Ovary (tissue), 10 donors: ENCODE measurements at places on chromosomes 4 and X. TPM values are rescaled to one million over a fixed set of nuclear protein-coding genes. Genes with fewer than 3 reads are reported as not detected.
A peak's percentile ranks its signal among the peaks of the same experiment; 100 is the strongest.

GRCh38 chr4:75555294-75556164 is at the start of gene ODAPH:
TSS of gene ODAPH (plus strand) at chr4:75556066. CDS start at chr4:75556083, 17 bp downstream.
- H3K27me3 ChIP-seq = no peaks in the 10 kb centered on the region
- no peaks in the 10 kb centered on the region for H3K36me3 ChIP-seq
- H3K27ac ChIP-seq = no peak within 1 kb of the TSS
- H3K4me3 ChIP-seq = no peak within 1 kb of the TSS
- no peaks in the 10 kb centered on the region for H3K4me1 ChIP-seq

GRCh38 chr4:113677325-113677724 is 84.2 kb downstream of the CAMK2D start:
- H3K27me3 ChIP-seq = no peaks in the 10 kb centered on the region
- no peak for DNase-seq
- H3K4me3 ChIP-seq = no peak overlapping the region
- H3K4me1 ChIP-seq = peaks cover 4% of the 10 kb centered on the region
- no peaks in the 10 kb centered on the region for H3K36me3 ChIP-seq

DNA sequence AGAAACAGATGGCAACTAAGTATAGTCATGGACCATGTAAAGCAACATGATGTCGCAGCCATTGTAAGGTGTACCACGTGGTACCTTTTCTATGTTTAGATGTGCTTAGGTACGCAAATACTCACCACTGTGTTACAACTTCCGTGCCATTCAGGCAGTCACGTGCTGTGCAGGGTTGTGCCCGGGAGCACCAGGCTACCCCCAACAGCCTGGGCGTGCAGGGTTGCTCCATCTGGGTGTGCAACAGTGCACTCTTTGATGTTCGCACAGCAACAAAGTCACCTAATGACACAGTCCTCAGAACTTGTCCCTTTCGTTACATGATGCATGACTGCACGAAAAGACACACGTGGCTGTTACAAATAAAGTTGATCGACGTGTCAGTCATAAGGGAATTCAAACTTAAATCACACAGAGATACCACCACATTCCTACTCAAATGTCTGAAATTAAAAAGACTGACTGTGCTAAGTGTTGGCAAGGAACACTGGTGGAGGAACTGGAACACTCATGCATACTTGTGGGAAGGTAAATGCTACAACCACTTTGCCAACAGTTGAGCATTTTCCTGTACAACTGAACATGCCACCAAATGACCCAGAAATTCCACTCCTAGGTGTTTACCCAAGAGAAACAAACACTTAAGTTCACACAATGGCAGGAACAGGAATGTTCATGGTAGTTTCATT is 24.3 kb downstream of the CPLX1 start:
- no peak overlapping the region for H3K27ac ChIP-seq
- H3K27me3 ChIP-seq = no peaks in the 10 kb centered on the region
- no peaks in the 10 kb centered on the region for H3K4me1 ChIP-seq
- no peak overlapping the region for H3K4me3 ChIP-seq

GRCh38 chr4:61149278-61149677 is 50.8 kb upstream of the ADGRL3 start:
- DNase-seq = no peak
- H3K4me3 ChIP-seq = no peak overlapping the region
- H3K4me1 ChIP-seq = no peaks in the 10 kb centered on the region
- no peaks in the 10 kb centered on the region for H3K27me3 ChIP-seq

DNA sequence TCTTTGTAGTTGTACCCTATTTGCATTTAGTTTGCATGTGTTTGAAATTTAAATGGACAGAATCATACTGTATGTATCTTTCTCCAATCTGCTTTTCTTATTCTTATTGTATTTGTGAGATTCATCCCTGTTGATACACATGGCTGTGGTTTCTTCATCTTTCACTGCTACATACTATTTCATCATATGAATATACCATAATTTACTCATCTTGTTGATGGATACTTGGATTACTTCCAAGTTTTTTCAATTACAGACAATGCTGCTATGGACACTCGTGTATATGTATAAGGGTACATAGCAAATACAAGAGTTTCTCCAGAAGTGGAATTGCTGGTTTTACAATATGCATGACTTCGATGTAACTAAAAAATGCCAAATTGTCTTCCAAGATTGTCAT is 11.8 kb upstream of the KLHL8 start:
- H3K27me3 ChIP-seq = no peaks in the 10 kb centered on the region
- no peaks in the 10 kb centered on the region for H3K36me3 ChIP-seq
- H3K27ac ChIP-seq = no peak overlapping the region
- H3K4me3 ChIP-seq = no peak overlapping the region

DNA sequence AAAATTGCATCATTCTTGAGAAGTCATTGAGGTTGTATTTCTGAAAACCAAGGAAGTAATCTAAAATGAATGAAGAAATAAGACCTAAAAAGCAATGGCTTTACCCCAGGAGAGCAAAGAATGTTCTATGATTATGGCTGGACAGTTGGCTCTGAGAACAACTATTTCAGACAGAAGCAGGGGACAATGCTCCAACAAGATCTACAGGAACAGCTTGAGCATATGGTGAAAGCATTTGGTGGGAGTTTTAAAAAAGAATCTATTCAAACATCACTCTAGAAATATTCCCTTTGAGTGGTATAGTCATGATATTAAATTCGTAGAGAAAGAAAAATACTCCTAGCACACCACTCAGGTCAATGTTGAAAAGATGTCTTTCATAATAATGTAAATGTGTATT is 26.7 kb downstream of the DYNLT3 start:
- H3K36me3 ChIP-seq = no peaks in the 10 kb centered on the region
- DNase-seq = no peak
- H3K4me1 ChIP-seq = no peaks in the 10 kb centered on the region
- H3K27ac ChIP-seq = no peak overlapping the region
- no peaks in the 10 kb centered on the region for H3K27me3 ChIP-seq

DNA sequence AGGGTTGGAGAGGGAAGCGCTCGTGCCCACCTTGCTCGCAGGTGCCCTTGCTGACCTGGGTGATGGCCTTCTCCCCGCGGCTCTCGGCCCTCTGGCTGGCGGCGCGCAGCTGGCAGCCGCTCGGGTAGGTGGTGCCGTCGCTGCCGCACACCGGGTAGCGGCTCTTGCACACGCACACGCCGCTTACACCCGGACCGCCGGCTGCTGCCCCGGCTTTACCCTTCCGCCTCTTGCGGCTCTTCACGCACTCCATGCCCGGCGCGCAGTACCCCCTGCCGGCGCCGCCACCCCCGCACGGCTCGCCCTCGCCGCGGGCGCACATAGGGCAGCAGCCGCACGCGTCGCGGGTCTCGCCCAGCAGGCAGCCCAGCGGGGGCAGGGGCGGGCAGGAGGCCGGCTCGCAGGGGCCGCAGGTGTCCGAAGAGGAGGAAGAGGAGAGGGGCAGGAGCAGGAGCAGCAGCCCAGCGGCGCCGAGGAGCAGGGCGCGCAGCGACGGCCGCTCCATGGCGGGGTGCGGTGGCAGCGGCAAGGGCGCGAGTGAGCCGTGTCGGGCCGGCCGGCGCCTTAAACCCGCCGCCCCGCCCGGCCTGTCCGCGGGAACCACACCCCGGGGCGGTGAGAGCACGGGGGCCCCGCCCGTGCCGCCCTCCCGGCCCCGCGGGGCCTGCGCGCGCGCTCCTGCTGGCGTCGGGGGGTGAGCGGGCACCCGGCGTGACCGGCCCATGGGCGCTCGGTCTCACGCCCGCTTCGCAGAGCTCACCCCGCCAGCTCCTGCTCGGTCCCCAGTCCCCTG is at the start of gene IGFBP7:
IGFBP7 (minus strand) TSS at position 539 of the 793 bp plus-strand sequence; CDS start at position 505, 34 bp downstream.
- no peaks in the 10 kb centered on the region for H3K36me3 ChIP-seq
- no peaks in the 10 kb centered on the region for H3K27me3 ChIP-seq
- DNase-seq = peak; percentile 80
- peak within 1 kb of the TSS; percentile 68 for H3K4me3 ChIP-seq

DNA sequence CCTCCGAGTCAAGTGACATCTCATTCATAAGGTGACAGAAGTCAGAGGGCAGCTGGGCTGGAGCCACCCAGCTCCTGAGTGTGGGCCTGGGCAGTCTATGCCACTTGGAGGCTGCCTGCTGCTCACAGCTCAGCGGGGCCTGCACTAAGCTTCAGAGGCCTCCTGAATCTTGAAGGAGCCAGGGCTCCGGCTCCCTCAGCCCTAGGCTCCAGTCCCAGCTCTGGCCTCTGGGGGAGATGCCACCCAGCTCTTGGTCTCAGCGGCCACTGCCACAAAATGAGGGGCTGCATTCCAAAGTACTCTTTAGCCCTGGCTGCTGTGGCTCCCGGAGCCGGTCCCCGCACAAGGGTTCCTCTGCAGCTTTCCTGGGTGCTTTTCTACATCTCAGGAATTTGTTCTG is 32.7 kb upstream of the PSAPL1 start:
- H3K27me3 ChIP-seq = no peaks in the 10 kb centered on the region
- no peak overlapping the region for H3K27ac ChIP-seq
- H3K36me3 ChIP-seq = no peaks in the 10 kb centered on the region
- no peak for DNase-seq
- peaks cover 6% of the 10 kb centered on the region for H3K4me1 ChIP-seq
- no peak overlapping the region for H3K4me3 ChIP-seq

DNA sequence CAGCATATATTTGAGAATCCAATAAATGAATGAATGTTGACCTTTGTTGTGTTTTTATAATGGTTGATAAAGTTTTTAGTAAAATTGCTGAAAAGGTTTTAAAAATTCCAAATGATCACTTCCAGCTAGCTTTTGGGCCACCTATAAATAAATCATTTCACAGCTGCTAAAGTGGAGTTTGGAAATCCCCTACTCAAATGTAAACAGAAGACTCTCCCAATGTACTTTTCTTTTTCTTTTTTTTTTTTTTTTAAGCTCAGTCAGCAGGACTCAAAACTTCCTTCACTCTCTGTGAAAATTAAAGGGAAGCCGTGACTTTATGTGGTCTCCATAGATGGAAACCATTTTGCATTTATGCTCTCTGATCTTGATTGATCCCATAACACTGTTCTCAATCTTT is 45.2 kb downstream of the CXCL13 start:
- H3K4me3 ChIP-seq = no peak overlapping the region
- H3K4me1 ChIP-seq = no peaks in the 10 kb centered on the region
- no peak for DNase-seq
- H3K27ac ChIP-seq = no peak overlapping the region
- no peaks in the 10 kb centered on the region for H3K27me3 ChIP-seq

GRCh38 chr4:40486534-40486933 is 143.1 kb downstream of the RBM47 start:
- H3K4me1 ChIP-seq = no peaks in the 10 kb centered on the region
- H3K36me3 ChIP-seq = no peaks in the 10 kb centered on the region
- H3K27ac ChIP-seq = no peak overlapping the region
- H3K27me3 ChIP-seq = no peaks in the 10 kb centered on the region
- no peak for DNase-seq

- no peak overlapping the region for H3K27ac ChIP-seq
- H3K4me3 ChIP-seq = no peak overlapping the region
- no peak for DNase-seq
- no peaks in the 10 kb centered on the region for H3K27me3 ChIP-seq
These were observed 63.5 kb downstream of the GPC3 start for GRCh38 chrX:133921764-133922389.

DNA sequence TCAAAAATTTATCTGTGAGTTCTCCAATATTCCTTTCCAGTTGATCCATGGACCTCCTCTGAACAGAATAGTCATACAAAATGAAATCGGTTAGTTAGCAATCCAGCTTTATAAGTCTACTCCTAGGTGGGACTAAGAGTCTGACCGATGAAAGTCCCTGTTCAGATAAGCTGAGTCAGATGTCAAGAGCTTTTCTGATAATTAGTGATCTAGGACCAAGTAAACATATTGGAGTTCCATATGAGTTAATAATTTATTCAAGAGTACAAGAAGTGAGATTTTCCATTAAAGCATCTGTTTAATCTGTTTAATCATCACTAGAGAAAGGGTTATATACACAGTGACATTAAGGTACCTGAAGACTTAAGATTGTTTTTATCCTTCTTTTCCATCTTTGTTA is 74.7 kb downstream of the UGT8 start:
- H3K36me3 ChIP-seq = no peaks in the 10 kb centered on the region
- no peak overlapping the region for H3K4me3 ChIP-seq
- no peaks in the 10 kb centered on the region for H3K4me1 ChIP-seq
- H3K27ac ChIP-seq = no peak overlapping the region

GRCh38 chr4:81883004-81883403 is 411.3 kb upstream of the RASGEF1B start:
- H3K36me3 ChIP-seq = no peaks in the 10 kb centered on the region
- DNase-seq = no peak
- no peak overlapping the region for H3K27ac ChIP-seq

GRCh38 chr4:123545667-123546572 is 149.3 kb downstream of the SPRY1 start:
- H3K4me1 ChIP-seq = no peaks in the 10 kb centered on the region
- no peaks in the 10 kb centered on the region for H3K36me3 ChIP-seq

Gene CXCL3
- 0.54 TPM for total RNA-seq

Gene PLXNB3
- total RNA-seq = 2.7 TPM

Gene GRPR
- total RNA-seq = not detected

Gene AFM
- not detected for total RNA-seq

Gene GYG2
- total RNA-seq = 5.4 TPM

Gene FGB
- total RNA-seq = 1.0 TPM

Gene ZNF711
- 6.8 TPM for total RNA-seq

Gene RNF212
- total RNA-seq = 20.3 TPM
